ENCODE measurements at places on chromosomes 12 and 14.
A peak's percentile ranks its signal among the peaks of the same experiment; 100 is the strongest.

GRCh38 chr12:12803186-12803585, 10.0 kb upstream of the DDX47 start:
- peak; percentile 75 for DNase-seq

DNA sequence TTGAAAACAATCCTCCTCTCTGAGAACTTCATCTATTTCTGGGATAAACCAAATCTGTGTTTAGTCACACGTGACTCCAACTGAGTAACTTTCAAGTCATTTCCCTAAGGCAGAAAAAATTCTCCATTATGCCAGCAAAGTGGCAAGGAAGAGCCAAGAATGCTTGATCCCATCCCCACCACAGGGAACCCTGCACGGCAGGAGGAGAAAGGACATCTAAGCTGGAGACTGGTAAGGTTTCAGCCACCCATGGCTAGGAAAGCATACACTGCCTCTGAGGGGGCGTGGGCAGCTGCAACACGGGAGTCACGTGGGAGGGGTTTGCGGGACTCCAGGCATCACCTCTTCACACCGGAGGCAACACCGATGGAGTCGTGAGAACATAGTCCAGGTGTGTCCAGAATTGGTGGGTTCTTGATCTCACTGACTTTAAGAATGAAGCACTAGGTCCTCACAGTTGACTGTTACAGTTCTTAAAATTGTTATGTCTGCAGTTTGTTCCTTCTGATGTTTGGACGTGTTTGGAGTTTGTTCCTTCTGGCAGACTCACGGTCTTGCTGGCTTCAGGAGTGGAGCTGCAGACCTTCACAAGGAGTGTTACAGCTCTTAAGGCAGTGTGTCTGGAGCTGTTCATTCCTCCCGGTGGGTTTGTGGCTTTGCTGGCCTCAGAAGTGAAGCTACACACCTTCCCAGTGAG, 2.7 kb upstream of the SIVA1 start:
- no peak for DNase-seq

DNA sequence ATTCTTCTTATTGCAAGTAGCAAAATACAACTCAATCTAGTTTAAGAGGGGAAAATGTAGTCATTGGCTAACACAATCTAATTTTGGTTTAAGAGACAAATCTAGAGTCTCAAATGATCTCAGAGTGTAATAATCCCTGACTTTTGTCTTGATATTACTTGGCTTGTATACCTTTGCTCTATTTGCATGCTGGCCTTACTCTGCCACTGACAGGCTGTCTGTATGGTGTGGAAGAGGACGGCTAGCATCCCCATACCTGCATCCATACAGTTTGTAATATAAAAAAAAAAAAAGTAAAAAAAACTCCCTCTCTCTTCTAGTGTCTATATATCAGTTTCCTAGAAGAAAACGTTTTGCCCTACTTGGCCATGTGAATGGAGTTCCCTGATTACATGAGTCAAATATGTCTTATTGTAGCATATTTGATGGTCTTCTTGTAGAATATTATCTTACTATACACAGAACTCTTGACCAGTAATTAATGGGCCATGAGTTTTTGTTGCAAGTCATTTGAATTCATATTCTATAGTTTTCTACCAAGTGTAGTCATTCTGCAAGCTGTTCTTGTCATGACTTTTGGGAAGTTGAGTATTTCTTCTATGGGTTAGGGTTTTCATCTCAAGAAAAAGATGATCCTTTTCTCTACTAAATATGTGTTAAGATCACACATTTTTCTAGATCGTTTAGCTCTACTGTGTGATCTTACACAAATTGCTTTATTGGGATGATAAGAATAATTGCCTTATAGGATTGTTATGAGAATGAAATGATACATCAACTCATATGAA, 8.2 kb downstream of the HIF1A start:
- DNase-seq: no peak

- DNase-seq: no peak
Observed at GRCh38 chr12:12513416-12514006, 49.2 kb downstream of the DUSP16 start.

DNA sequence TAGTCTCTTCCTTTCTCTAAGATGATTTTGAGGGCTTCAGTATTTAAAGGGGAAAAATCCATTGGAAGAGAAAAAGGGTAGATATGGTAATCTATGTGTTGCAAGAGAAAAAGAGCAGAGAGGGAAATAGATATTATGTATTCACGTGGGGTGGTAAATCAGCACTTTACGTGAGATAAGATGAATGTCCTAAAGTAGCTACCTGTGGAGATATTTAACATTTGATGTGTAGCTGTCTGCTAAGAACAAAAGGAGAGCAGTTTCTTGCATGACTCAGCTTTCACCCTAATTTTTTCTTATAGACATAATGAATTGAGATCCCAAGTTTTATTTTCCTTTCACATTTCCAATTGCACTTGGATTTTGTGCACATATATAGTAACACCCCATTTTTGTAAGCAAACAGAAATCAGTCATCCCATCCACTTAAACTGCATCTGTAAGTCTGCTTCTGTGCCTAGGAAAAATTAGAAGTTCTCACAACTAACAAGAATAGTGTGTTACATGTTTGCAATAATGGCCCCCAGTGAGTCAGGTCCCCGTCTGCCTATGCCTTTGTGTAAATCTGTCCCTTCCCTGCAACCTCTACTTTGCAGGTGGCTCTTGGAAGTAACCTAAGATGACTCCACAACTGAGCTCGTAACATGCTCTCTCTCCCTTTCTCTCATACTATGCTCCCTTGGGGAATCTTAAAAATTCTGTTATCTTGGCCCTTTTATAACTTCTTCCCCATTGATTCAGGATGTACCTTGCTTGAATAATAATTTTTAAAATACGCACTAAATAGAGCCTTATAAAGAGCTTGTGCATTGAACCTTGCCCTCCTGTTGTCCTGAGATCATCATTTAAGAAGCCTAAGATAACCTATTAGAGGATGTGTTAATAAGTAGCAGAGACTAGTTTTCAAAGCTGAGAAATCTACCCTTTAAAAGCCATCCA, 3.7 kb downstream of the TMTC3 start:
- no peak for DNase-seq

GRCh38 chr12:18551106-18551505, 186.7 kb downstream of the PLCZ1 start:
- no peak for DNase-seq

DNA sequence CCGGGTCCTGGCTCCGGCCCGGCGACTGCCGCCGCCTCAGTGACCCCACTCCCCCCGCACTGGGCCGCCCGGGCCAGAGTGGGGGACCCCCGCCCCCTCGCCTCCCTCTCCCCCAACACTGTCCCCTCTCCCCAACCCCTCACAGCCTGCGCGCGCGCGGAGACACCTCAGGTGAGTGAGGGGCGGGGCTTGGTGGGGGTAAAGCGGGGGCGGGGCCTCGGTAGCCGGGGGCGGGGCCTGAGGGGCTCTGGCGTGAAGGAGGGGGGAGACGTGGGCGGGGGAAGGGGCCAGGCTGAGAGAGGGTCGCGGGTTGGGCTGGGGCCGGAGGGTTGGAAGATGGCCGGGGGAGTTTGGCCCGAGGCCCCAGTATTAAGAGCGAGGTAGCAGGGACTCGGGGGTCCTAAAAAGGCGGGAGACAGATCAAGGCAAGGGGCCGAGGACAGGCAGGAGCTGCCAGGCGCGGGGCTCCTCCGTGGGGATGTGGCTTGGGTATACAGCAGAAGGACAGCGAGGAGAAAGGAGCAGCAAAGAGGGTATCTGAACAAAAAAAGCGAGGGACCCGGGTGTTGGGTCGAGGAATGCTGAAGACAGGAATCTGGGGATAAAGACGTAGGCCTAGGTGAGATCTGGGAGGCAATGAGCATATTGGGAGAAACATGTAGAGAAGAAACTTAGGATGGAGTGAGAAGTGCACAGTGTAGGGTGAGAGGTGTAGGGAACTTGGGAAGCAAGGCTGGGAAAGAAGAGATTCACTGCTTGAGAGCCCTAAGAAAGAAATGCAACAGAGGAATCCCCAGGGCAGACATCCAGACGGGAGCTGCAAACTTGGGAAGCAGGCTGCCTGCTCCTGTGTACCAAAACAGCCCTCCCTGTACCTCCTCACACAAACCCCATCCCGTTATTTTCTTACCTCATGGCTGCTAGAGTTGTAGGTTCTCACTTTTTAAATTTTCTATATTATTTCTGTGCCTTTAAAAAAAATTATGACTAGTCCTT, 10.8 kb downstream of the SUOX start:
- peak; percentile 42 for DNase-seq

- no peak for DNase-seq
Observed at GRCh38 chr14:34971381-34971780, 11.4 kb upstream of the SRP54 start.

DNA sequence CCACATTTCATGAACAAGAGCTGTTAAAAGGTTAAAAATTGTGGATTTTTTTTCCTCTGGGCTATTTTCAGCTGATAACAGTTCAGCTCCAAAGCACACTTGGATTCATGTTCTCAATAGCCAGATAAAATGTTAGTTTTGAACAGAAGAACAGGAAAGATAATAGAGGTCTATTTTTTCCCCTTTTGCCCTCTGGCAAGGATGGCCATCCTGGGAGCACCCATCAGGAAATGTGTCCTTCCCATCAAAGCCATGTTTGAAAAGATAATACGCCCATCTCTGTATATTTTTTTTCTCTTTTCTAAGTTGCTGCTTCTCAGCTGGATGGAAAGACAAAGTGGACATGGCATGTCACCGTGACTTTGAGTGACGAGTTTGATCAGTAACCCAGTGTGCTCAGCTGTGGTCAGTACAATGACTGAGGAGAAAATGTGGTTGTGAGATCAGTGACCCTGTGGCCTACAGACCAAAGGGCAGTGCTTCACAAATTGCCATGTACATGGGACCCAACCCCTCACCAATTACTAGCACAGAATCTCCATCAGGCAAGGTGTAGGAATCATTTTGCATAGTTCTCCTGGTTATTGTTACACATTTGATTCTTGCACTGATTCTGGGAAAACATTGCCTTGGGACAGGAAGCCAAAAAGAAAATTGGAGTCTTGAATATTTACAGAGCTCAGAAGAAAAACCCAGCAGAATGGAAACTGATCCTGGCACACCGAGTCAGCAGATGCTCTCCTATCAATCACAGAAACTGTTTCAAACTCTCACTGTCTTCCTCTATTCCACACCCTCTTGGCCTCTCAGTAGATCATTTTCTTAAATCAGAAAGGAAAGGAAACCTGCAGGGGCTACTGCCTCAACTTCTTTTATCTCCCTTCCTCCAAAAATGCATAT, 64.3 kb downstream of the ANO6 start:
- DNase-seq: no peak

DNA sequence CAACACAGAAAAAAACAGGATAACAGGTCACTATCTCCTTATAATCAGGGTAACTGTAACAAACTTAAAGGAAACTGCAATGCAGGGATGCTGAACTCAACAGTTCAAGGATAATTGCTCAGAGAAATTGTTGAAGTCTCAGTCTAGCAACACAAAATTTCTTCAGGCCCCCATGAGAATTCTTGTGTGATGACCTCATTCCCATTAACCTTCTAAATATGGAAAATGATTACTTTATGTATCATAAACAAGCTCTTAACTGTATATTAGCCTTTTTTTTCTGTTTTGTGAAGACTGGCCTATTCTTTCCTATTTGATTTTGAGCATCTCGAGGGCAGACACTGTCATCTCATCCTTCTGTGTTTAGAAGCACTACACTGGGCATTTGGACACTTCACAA, 47.1 kb downstream of the IGF1 start:
- DNase-seq: no peak

DNA sequence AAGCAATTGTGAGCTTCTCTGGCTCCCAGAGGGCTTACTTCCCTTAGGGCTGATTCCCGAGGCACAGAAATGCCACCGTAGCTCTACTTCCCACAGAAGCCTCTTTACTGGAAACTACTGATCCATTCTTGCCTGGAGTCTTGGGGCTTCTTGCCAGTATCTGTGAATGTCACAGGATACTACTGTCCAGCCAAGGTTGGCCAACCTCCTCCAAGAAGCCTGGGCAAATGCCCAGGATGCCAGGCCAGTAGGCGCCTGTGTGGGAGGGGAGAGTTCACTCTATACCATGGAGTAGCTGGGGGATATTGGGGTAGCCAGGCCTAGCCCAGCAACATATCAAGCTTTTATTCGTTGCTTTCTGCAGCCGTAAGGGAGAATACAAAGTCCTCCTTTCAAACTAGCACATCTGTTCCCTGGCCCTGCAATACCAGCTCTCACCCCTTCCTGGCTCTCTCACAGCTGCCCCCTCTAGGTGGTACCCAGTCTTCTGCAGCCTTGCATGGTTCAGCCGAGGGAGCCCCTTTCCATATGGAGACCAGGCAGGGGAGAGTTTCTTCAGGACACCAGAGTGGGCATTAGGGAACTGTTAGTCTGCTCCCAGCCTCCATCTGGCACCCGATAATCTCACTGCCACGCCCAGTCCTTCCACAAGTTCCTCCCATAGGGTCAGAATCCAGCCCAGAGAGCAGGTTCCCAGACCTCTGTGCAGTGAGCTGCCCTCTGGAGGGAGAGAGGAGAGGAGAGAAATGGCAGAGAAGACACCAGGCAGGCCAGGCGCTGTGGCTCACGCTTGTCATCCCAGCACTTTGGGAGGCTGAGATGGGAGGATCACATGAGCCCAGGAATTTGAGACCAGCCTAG, 24.3 kb upstream of the PLEK2 start:
- DNase-seq: no peak

DNA sequence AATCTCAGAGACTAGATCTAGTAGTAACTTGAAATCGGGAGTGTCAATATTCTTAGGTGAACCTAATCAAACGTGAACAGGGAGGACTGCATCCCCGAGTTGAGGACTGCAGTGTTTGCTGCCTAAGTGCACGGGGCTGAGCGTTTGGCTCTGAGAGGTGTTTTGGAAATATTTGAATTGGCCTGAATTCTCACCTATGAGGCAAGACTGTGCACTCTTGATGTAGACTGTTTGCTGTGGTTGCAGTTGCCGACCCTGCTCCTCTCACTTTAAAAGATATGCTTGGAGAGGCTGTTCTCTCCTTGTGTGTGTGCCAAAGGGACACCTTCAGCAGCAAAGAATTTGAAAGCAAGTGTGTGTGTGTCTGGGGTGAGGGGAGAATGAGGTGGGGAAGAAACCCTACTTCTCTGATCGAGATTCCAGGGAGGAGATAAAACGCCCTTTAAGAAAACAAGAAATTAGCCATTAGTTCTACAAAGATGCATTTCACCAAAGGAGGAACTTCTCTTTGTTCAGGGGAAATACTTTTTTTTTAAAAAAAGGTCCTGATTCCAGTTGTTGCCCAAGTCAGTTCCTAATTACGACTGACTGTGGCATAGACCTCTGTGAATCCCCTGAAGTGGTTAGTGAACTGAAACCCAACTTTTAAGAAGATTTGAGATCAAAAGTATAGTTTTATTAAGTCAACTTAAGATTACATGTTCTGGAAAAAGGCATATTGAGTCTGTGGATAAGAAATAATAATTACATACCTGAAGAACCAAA, 106.6 kb downstream of the DYRK2 start:
- DNase-seq: peak; percentile 70

GRCh38 chr14:71358209-71358931, 451.1 kb downstream of the PCNX1 start:
- no peak for DNase-seq

GRCh38 chr12:100794441-100795173, at the start of gene ANO4:
Gene ANO4, plus strand, starts transcription at chr12:100794776. Its CDS starts 107,010 bp downstream, at chr12:100901786.
- no peak for DNase-seq

- peak; percentile 63 for DNase-seq
Observed at GRCh38 chr12:121005346-121005815, 10.9 kb downstream of the C12orf43 start.

- no peak for DNase-seq
Observed at GRCh38 chr14:22231018-22231417, 358.0 kb downstream of the DAD1 start.

- DNase-seq: peak; percentile 13
Observed at GRCh38 chr12:58575256-58575655, 345.0 kb downstream of the LRIG3 start.

Measured in suppressor macrophage (primary cell).